GM06990 (cell line): ENCODE measurements at places on chromosomes 7 and 10.

- no peak for DNase-seq
These were observed 68.1 kb downstream of the CPEB3 start for GRCh38 chr10:92222603-92223262.

- DNase-seq: no peak
These were observed 4.5 kb upstream of the DGKI start for GRCh38 chr7:137850972-137851945.

GRCh38 chr7:25624833-25625232 lies 396.5 kb upstream of the NPVF start:
- DNase-seq: no peak

- no peak for DNase-seq
These were observed 79.2 kb downstream of the ELAPOR2 start for GRCh38 chr7:86980223-86980622.

- DNase-seq: no peak
These were observed 50.9 kb downstream of the ADCY1 start for GRCh38 chr7:45625067-45625466.

DNA sequence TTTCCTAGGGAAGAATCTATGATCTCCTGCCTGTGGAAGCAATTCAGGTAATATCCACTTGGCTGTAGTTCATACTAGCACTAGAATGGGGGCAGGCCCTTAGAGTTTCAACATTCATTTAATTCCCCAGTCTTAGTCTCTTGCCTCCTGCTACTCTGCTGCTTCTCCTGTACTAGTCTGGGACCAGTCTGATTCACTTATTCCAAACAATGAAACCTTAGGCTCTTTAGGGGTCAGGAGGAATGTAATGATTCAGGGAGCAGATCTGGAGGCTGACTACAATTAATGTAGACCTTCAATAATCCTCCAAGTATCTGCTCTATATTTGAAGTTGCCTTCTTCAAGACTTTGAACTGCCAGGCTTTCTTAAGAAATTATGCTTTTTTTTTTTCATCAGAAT lies 101.8 kb downstream of the GNAT3 start:
- no peak for DNase-seq

DNA sequence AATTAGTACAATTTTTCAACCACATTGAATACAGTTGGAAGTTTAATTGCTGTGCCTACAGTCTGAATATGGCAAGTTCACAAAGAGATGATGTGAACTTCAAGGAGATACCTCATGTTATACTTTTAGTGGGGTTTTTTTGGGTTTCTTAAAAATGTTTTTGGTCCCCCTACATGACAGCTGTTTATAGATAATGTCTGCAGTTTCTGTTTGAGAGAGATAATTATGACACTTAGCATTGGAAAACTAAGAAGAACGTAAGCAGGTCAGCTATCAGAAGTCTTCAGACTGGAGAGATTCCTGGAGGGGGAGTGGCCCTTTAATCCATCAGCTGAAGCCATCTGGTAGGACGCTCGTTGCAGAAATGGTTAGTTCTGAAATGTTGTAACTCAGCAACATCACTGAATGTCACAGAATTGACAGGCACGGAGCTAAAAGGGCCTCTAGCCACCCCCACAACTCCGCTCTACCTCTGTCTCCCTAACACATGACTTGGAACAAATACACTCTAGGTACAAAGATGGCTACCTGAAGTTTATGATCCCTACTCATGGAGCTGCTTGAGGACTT lies 29.0 kb downstream of the TIMM23 start:
- no peak for DNase-seq

DNA sequence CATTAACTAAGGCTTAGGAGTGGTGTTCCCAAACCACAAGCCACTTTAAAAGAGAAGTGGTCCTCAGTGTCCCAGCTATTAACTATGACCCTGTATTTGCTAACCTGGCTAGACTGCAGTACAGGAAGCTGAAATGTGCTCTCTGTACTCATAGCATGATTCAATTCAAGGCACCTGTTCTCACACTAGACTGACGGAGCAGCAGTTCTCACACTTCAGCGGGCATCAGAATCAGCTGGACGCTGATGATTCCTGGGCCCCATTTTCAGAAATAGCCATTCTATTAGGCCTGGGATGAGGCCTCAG lies 24.5 kb upstream of the MSRB2 start:
- DNase-seq: peak; percentile 26

- no peak for DNase-seq
These were observed 46.9 kb upstream of the GDF10 start for GRCh38 chr10:47253030-47253637.

GRCh38 chr7:17600340-17600752 lies 301.9 kb downstream of the AHR start:
- DNase-seq: no peak

GRCh38 chr10:34462056-34462455 lies 353.0 kb downstream of the PARD3 start:
- no peak for DNase-seq

- no peak for DNase-seq
These were observed 53.1 kb downstream of the OSBPL3 start for GRCh38 chr7:24926623-24927524.
